ENCODE measurements at places on chromosomes 7 and 10. TPM values are rescaled to one million over a fixed set of nuclear protein-coding genes. Genes with fewer than 3 reads are reported as not detected.

ASB15 gene
- not detected for total RNA-seq

CALML3 gene
- 0.25 TPM for total RNA-seq

VAX1 gene
- not detected for total RNA-seq

STK32C gene
- 20.7 TPM for total RNA-seq

FGF8 gene
- total RNA-seq = not detected

ERVW-1 gene
- total RNA-seq = not detected

SMKR1 gene
- total RNA-seq = 17.1 TPM

IL2RA gene
- total RNA-seq = not detected

ITGA8 gene
- not detected for total RNA-seq

CNPY1 gene
- not detected for total RNA-seq

NAT16 gene
- total RNA-seq = not detected

METTL2B gene
- total RNA-seq = 49.7 TPM

ORC5 gene
- 25.4 TPM for total RNA-seq

CALML5 gene
- total RNA-seq = not detected

OR2A5 gene
- not detected for total RNA-seq

EN2 gene
- not detected for total RNA-seq

RASA4 gene
- 2.1 TPM for total RNA-seq

LIPK gene
- not detected for total RNA-seq

ADCYAP1R1 gene
- total RNA-seq = not detected

CALY gene
- not detected for total RNA-seq

CAV2 gene
- total RNA-seq = 171 TPM

CYP2C18 gene
- not detected for total RNA-seq

NRP1 gene
- total RNA-seq = 117 TPM

HMX2 gene
- not detected for total RNA-seq

HBP1 gene
- total RNA-seq = 30.2 TPM

LIPJ gene
- total RNA-seq = not detected

KCNMA1 gene
- 16.4 TPM for total RNA-seq

RHBDD2 gene
- 38.6 TPM for total RNA-seq

TMEM213 gene
- not detected for total RNA-seq

ADAP1 gene
- total RNA-seq = 10.5 TPM

TMEM139 gene
- 9.2 TPM for total RNA-seq

LRRC4 gene
- not detected for total RNA-seq

NKX6-2 gene
- total RNA-seq = not detected

INHBA gene
- 14.3 TPM for total RNA-seq

ELN gene
- not detected for total RNA-seq

TUBAL3 gene
- 0.22 TPM for total RNA-seq

CADPS2 gene
- total RNA-seq = 7.4 TPM

INMT gene
- not detected for total RNA-seq

PTPN20 gene
- total RNA-seq = 0.26 TPM

GNGT1 gene
- total RNA-seq = not detected

UCN3 gene
- not detected for total RNA-seq

LRIT1 gene
- total RNA-seq = not detected

C10orf105 gene
- not detected for total RNA-seq

LIPM gene
- not detected for total RNA-seq

LAMB1 gene
- 199 TPM for total RNA-seq

BAIAP2L1 gene
- 60.7 TPM for total RNA-seq

WEE2 gene
- not detected for total RNA-seq

H2BK1 gene
- total RNA-seq = not detected

SERPINE1 gene
- total RNA-seq = 56.7 TPM

PLPP4 gene
- 0.86 TPM for total RNA-seq

JCAD gene
- total RNA-seq = 0.26 TPM

OGDH gene
- 91.1 TPM for total RNA-seq

EPO gene
- not detected for total RNA-seq

SLC16A12 gene
- 0.09 TPM for total RNA-seq

HKDC1 gene
- total RNA-seq = 0.68 TPM

ANK3 gene
- 3.3 TPM for total RNA-seq

Measured in MCF 10A (cell line).